ENCODE measurements at places on chromosomes 2 and 18.

DNA sequence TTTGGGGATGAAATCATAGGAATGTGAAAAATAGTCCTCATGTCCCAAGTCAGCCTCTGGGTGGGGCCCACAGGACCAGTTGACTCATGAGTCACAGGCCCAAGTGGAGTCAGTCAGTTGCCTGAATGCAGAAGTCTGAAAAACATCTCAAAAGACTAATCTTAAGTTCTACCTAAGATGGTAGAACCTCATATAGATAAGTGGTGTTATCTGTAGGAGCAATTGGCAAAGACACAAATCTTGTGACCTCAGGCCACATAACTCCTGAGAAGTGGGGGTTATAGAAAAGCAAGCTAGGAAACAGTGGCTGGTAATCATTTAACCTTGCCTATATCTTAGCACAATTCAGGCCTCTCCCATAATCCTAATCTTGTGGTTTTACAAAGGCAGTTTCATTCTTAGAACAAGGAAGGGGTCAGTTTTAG lies 257.1 kb upstream of the SPOPL start:
- no peak for DNase-seq

DNA sequence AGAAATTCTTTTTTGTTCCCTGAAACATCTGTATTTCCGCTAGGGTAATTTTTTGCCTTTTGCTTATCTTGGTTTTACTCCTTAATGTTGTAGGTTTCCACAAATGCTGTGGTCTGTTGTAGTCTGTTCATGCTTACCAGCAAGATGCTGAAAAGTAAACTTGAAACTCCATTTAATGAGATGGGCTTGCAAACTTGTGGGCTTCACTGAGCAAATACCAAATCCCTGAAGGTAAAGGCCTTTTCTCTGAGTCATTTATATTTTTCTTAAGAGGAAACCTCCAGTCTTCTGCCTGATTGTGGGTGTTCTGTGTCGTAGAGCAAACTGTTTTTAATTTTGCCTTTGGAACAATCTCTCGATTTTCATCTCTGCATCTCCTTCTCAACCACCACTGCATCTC lies 9.3 kb downstream of the SP140 start:
- no peak for DNase-seq

- no peak for DNase-seq
Measured at GRCh38 chr2:237371856-237372255, 42.1 kb downstream of the COL6A3 start.

GRCh38 chr2:217897816-217898806 lies 104.7 kb downstream of the TNS1 start:
- DNase-seq = no peak

DNA sequence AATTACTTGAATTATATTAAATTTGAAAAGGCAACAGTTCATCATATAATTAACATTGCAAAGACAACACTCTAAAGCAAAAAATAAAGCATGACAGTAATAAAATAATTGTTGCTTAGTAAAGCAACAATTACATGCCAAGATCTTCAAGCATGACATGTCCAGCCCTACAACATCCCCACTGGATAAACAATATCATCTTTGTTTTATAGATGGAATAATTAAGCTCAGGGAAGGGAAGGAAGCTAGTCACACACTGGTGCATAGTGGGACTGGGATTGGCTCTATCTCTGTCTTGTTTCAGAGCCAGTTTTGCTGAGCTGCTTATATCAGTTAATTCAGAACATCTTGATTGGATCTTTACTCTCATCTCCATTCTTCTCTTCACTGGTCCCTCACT lies 49.9 kb upstream of the PARD3B start:
- no peak for DNase-seq

- no peak for DNase-seq
Measured at GRCh38 chr2:231356466-231356844, 39.1 kb upstream of the B3GNT7 start.
